DMS79 treated with DMSO at 0.1 percent for 48 hours (cell line): ENCODE measurements at places on chromosomes 2 and 18.
A peak's percentile ranks its signal among the peaks of the same experiment; 100 is the strongest.

GRCh38 chr18:1261054-1261453 is 356.4 kb downstream of the ADCYAP1 start:
- DNase-seq, result no peak

DNA sequence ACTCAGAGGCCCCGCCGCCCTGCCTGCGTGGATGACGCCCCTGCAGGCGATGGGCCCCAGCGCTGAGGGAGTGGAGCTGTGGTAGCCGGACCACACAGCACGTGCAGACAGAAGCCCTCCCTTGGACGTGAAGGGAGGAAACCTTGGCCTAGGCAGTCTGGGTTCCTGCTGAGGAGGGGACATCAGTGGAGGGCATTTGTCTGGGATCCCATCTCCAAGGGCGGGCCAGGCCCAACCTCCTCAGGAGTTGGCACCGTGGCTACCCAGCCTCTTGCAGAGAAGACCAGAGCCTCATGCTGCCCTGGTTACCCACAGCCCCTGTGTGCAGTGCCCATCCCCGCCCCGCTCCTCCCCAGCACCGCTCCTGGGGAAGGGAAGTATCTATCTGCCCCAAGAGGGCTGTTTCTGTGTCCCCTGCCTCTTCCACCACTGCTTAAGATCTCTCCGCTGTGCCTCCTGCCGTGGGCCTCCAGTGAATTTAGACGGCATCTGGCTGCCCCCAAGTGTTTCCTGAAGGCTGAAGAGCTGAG is 241.8 kb downstream of the KLHL29 start:
- no peak for DNase-seq

- DNase-seq, result no peak
Observed at GRCh38 chr2:230435431-230435830, 19.4 kb downstream of the SP100 start.

GRCh38 chr2:152587187-152587947 is 129.9 kb downstream of the PRPF40A start:
- no peak for DNase-seq

DNA sequence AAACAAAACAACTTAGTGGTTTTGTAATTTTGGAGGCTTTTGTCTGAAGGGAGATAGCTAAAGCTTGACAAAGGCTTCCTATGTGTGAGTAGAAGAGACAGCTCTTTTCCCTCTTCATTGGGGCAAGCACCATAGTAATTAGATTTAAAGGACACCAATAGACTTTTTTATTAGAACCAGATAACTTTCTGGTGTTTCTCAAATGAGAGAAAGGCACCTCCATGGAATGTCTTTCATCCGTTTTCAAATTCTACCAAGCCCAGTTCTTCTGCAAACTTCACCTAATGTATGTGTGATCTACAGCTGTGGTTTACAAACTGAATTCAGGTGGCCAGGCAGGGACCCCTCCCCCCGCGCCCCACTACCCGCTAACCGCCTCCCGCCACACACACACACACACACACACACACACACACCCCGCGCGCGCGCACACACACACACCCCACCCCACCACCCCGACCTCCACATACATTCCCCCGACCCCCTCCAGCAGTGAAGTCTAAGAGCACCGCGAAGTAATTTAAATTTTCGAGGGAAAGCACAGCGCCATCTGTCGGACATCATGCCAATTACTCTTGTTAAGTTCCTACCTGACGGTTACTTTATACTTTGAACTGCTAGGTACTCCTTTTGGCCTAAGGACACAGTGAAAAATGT is 31.6 kb upstream of the PPP1R1C start:
- no peak for DNase-seq

DNA sequence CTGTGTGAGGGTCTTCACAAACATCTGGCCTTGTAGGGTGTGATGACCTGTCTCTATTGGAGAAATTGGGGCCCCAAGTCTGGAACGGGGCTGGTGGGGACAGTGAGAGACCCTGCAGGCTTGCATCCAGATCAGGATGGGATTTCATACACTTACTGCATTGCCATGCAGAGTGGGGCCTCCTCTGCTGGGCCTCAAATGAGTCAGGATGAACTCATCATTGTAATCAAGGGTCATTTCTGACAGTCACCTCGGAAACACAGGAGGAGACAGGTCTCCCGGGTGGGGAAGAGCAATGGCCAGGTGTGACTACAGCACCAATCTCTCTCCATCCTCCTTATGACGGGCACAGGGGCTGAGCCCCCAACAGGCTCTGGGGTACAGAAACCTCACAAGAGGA is 48.1 kb upstream of the GALR1 start:
- DNase-seq, result no peak

- no peak for DNase-seq
Observed at GRCh38 chr2:197460649-197461048, 7.3 kb downstream of the COQ10B start.

GRCh38 chr18:31045599-31045998 is 3.1 kb upstream of the DSC3 start:
- no peak for DNase-seq

DNA sequence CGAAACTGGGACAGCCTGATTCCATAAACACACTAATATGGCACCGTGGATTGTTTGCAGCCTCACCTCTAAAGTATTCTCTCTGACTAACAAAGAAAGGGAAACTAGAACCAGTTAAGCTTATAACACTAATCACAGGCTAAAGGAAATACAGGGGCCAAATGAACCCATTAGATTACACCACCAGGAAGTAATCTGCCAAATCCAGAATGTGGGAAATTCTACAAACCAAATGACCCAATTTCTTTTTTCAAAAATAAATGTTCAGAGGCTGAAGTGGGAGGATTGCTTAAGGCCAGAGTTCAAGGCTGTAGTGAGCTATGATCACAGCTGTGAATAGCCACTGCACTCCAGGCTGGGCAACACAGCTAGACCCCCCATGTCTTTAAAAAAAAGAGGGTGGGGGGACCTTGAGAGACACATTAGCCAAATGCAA is 1.5 kb upstream of the MPPE1 start:
- peak; percentile 6 for DNase-seq

GRCh38 chr2:39379643-39380524 is 57.2 kb downstream of the MAP4K3 start:
- DNase-seq, result peak; percentile 22

- DNase-seq, result peak; percentile 55
Observed at GRCh38 chr2:234951664-234952269, at the start of gene SH3BP4. SH3BP4 (plus strand) TSS chr2:234952017; CDS start chr2:235035003, 82,986 bp downstream.
